SK-N-SH (cell line): ENCODE measurements at places on chromosomes 7 and 10. TPM values are rescaled to one million over a fixed set of nuclear protein-coding genes. Genes with fewer than 3 reads are reported as not detected.

Gene CCDC126
- polyA plus RNA-seq: 5.5 and 6.8 TPM in 2 replicates

Gene ZCCHC24
- polyA plus RNA-seq: 15.8 and 16.2 TPM in 2 replicates

Gene TMUB1
- polyA plus RNA-seq: 37.8 and 60.6 TPM in 2 replicates

Gene OIT3
- 0.05 TPM in 1 of 2 replicates, not detected in the other for polyA plus RNA-seq

Gene ELOVL3
- polyA plus RNA-seq: 0.25 and 0.29 TPM in 2 replicates

Gene GSTO2
- 0.47 and 0.49 TPM in 2 replicates for polyA plus RNA-seq

GRCh38 chr7:127988751-127989150 is 42.5 kb downstream of the LRRC4 start:
- no peak for DNase-seq
- no peaks in the 10 kb centered on the region for H3K27me3 ChIP-seq
- H3K4me1 ChIP-seq: no peaks in the 10 kb centered on the region
- H3K4me3 ChIP-seq: no peak overlapping the region
- H3K27ac ChIP-seq: no peak overlapping the region

- DNase-seq: no peak
- no peak overlapping the region for H3K27ac ChIP-seq
- no peaks in the 10 kb centered on the region for H3K36me3 ChIP-seq
- no peaks in the 10 kb centered on the region for H3K27me3 ChIP-seq
- no peak overlapping the region for H3K4me3 ChIP-seq
Observed at GRCh38 chr7:50268990-50269389, 35.5 kb upstream of the IKZF1 start.

- no peaks in the 10 kb centered on the region for H3K27me3 ChIP-seq
- H3K27ac ChIP-seq: no peak overlapping the region
- H3K4me1 ChIP-seq: no peaks in the 10 kb centered on the region
- H3K36me3 ChIP-seq: no peaks in the 10 kb centered on the region
Observed at GRCh38 chr7:10618953-10619352, 354.7 kb upstream of the PHF14 start.

- H3K4me3 ChIP-seq: no peak overlapping the region
- no peaks in the 10 kb centered on the region; the same call in 1 of the 2 replicates for H3K4me1 ChIP-seq
- no peaks in the 10 kb centered on the region for H3K36me3 ChIP-seq
- H3K27ac ChIP-seq: no peak overlapping the region
- H3K27me3 ChIP-seq: no peaks in the 10 kb centered on the region
- no peak for DNase-seq
Observed at GRCh38 chr10:96890580-96890979, 58.5 kb downstream of the LCOR start.

- H3K4me3 ChIP-seq: no peak overlapping the region
- no peak overlapping the region for H3K27ac ChIP-seq
- peaks cover 6% of the 10 kb centered on the region; the same call in 1 of the 2 replicates for H3K27me3 ChIP-seq
- no peak for DNase-seq
- no peaks in the 10 kb centered on the region for H3K36me3 ChIP-seq
Observed at GRCh38 chr7:96968981-96969380, 36.4 kb upstream of the DLX6 start.

- no peak overlapping the region for H3K27ac ChIP-seq
- H3K36me3 ChIP-seq: no peaks in the 10 kb centered on the region
- H3K4me1 ChIP-seq: no peaks in the 10 kb centered on the region
- DNase-seq: no peak
- no peaks in the 10 kb centered on the region for H3K27me3 ChIP-seq
Observed at GRCh38 chr10:73601486-73601921, 10.4 kb upstream of the USP54 start.
